ENCODE measurements at places on chromosomes 5 and 9.

DNA sequence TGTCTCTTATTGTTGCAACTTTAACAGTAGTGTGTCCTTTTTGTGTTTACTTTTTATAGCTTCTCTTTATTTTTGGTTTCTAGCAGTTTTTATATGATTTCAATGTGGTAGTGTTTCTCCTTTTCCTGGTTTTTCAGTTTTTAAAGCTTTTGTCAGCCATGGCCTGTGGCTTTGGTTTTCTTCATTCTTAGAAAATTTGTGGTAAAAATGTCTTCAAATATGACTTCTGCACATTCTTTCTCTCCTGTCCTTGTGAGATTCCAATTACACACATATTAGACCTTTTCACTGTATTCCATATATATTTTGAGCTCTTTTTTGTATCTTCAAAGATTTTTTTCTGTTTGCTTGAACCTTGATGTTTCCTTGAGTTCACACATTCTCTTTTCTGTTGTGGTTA, 180.5 kb downstream of the CNTLN start:
- DNase-seq, result no peak

GRCh38 chr5:76704131-76704663, 11.7 kb upstream of the F2R start:
- DNase-seq, result no peak

- no peak for DNase-seq
These were observed 7.1 kb downstream of the MAT2B start for GRCh38 chr5:163512526-163512925.

DNA sequence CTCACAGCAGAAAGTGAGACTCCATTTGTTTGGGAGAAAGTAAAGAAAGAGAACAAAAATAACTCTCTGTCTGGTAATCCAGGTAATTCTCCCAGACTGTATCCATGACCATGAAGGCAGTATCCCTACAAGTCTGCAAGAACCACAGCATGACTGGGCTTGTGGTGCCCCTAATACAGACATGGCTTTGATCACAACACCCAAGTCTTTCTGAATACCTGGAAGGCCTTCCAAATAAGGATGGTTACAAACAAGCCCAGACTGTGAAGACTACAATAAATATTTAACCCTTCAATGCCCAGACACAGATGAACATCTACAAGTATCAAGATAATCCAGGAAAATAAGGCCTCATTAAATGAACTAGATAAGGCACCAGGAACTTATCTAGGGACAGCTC, 481.1 kb upstream of the RORB start:
- no peak for DNase-seq

GRCh38 chr5:139678751-139679750, 30.9 kb downstream of the CXXC5 start:
- no peak for DNase-seq

GRCh38 chr9:32589083-32589723, 16.2 kb upstream of the NDUFB6 start:
- DNase-seq, result no peak

DNA sequence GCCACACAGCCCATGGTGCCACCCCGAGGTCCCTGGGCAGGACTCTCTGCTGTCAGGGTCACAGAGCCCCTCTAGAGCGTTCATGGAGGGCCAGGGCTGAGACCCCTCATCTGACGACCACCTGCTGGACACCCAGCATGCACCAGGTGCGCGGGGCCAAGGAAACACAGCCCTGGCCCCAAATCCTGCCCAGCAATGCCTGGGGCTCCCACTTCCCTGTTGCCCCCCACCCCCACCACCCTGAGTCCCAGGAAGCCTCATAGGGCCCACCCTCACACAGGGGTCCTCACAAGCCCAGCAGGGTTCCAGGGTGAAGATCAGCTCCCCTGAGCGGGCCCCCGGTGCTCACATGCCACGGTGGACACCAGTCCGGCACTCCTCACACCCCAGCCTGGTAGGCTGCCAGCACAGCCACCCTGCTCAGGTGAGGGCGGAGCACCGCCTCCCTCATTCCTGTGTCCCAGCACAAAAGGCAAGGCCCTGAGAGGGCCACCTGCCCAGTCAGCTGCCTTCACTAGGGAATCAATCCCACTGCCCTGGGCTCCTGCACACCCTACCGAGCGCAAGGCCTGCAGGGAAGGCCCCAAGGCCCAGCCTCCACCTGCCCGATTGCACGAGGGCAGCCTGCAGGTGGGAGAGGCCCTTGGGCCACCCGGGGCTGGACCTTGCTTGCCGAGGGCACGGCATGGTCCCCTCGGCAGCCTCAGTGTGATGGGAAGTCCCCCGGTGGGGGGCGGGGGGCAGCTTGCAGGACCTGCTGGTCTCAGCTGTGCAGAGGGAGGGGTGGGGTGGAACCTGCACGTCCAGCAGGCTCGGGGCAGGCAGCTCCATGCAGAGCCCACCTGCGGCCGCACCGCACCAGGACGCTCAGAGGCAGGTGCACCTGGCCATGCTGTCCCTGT, 56.4 kb upstream of the UBAC1 start:
- no peak for DNase-seq

DNA sequence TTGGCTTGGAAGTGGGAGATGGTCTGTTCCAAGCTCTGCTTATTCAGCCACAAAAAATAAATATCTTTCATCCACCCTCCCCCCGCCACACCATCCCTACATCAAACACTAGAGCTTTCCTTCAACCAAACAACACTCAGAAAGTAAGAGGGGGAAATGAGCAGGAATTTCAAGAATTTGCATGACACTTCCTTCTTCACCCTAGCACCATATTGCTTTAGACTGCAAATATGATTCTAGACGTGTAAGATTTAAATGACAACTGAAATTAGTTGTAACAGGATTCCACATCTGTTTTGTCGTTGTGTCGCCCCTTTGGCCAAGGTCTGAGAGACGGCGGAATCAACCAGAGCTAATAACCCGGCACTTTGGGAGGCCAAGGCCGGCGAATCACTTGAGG, 88.5 kb downstream of the NDFIP1 start:
- no peak for DNase-seq

- no peak for DNase-seq
These were observed 41.5 kb upstream of the SEMA4D start for GRCh38 chr9:89539374-89539773.

- no peak for DNase-seq
These were observed 23.5 kb upstream of the SSBP2 start for GRCh38 chr5:81774374-81774773.

DNA sequence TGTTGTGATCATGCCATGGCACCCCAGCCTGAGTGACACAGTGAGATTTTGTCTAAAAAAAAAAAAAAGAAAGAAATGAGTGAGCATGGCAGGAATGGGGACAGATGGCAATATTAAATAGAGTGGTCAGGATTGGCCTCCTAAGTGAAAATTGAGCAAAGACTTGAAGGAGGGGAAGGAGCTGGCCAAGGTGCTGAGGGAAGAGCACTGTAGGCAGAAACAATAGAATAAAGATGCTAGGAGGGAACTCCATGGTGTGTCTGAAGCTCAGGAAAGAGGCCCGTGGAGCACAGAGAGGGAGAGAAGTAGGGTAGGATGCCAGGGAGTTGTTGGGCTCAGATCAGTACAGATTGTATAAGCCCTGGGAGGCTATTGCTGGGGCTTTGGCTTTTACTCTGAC, 64.4 kb upstream of the PCAT7 start:
- DNase-seq, result no peak

DNA sequence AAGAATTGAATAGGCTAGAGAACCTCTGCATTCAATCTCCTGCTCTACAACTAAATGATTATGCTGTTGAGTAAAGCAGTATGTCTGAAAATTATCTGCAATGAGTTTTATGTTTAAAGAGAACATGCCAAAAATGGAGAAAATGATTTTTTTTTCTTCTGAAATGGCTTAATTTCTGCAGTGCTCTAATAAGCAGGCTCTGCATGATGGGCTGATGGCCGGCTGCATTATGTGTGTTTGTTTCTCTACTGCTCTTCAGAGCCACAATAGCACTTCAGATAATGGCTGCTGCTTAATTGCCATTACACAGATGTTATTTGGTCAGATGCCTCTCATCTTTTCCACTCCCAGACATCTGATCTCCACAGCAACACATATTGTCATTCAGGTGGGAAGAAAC, 286.4 kb upstream of the DMAC1 start:
- DNase-seq, result peak; percentile 33

DNA sequence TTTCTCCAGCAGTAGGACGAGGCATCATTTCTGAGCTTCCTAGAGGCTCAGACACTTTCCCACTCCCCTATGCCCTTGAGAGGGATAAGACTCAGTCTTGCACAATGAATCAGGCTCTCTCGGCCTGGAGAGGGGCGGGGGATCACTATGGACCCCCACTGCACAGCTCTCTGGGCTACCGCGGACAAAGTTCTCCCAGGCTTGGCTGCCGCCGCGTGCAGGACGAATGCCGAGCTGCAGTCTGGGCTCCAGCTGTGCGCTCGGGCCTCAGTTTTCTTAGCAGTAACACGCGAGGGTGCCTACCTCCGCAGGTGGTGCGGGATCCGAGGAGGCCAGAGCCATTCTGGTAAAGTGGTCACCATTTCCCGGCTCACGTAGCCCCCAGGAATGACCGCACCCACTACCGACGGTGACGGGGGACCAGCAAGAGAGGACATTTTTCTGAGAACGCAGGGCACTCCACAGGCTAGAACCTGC, 3.4 kb upstream of the MYORG start:
- DNase-seq, result no peak

DNA sequence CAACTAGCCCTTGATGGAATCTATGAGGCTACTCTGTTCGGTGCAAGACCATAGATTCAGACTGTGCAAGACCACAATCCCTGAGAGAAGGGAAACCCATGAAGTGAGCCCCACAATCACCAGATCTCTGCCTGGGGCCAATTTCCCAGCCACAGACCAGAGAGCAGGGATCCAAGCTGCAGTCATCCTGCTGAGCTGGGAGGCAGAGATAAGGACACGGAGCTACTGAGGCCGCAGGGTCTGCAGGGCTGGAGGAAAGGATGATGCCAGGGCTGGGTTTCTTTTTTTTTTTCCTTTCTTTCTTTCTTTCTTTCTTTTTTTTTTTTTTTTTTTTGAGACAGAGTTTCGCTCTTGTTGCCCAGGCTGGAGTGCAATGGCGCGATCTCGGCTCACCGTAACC, 47.7 kb upstream of the FUBP3 start:
- DNase-seq, result no peak

DNA sequence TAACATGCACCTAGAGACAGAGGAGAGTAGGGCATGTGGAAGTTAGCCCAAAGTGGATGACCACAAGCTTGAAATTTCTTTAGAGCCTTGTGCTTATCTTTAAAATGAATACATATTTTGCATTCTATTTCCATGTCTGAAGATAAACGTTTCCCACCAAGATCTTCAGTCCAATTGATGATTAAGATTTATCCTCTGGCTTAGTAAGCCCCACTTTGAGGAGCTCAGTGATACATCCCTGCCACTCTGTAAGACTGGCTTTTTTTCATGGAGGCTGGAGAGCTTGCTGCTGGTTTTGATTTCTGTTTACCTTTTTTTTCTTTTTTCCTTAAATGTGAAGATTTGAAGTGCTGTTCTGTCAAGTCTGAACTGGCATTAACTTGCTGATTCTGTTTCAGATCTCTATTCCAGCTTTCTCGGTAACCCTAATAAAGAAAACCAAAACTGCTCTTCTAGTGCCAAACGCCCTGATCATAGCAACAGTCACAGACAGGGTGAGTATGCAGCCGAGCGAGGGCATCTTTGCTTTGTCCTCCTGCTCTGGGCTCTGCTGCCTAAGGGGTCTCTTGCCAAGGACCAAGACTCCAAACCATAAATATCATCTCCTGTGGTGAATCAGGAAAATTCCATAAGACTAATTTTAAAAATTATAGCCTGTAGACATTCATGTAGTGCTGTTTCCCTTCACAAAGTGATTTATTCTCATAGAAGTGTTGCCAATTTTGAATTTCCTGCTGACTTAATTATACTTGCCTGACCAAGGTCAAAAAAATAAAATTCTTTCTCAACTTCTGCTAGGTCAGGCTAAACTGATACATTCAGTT, 54.3 kb downstream of the GRAMD2B start:
- no peak for DNase-seq

DNA sequence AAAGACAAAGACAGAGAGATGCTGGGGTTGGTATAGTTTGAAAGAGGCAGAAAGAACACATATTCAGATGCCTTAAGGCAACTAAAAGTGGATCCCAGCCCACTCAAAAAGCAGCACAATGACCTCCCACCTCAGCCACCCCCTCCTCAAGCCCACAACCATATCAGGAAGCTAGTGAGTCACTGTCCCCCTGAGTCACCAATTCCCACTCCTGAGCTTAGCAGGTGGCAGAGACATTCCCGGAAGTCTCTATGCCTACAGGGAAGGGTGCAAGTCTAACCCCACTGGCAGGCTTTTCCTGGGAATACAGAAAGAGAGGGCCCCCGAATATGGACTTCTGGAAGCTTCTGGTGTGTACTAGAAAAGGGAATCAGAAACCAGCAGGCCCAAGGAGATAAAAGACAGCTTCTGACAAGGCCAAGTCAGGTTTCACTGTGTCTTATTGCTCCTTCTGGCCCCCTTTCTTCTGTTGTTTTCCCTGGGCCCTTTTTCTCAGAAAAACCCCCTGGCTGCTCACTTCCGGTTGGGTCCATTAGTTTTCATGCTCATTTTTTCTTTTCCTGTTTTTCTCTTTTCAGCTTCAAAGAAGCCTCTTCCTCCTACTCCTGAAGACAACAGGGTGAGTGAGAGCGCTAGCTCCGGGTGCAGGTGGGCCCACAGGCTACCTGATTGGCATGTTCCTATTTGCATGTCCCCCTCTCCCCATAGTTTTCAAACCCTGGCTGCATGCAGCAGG, 36.8 kb downstream of the ITK start:
- DNase-seq, result no peak

- no peak for DNase-seq
These were observed 67.1 kb upstream of the RIOK2 start for GRCh38 chr5:97250113-97250512.

DNA sequence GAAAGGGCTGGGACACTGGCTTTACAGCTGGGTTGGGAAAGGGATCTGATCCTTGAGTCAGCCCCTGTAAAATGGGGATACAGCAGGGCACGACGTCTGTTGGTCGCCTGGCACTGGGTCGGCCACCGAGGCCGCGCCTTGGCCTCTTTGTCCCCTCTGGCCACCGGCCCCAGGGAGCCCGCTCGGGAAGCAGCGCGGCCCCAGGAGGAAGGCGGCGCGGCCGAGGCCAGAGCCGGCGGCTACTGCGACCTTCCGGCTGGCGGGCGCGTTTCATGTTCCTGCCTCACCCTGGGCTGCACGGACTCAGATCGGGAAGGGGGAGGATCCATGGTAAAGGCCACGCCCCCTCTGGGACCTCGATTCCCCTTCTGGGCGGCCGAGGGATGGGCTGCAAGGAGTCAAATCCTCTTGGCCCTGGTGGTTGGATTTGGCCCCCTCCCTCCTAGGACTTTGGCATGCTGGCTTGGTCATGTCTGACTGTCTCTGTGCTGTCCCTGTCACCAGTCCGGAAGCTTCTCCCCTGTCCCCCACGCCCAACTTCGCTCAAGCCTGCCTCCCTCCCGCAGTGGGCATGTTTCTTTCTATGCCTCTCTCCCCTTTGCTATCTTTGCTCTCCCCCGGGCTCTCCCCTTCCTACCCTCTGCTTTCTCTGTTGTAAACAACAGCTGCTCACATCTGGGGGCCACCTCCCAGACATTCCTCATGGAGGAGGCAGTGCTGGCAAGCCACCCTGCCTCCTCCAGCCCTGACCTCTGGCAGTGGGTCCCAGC, 25.8 kb downstream of the FPGS start:
- no peak for DNase-seq
